ENCODE measurements at places on chromosomes 16 and 17.

GRCh38 chr17:62587554-62587953, 39.9 kb upstream of the MRC2 start:
- DNase-seq: no peak

DNA sequence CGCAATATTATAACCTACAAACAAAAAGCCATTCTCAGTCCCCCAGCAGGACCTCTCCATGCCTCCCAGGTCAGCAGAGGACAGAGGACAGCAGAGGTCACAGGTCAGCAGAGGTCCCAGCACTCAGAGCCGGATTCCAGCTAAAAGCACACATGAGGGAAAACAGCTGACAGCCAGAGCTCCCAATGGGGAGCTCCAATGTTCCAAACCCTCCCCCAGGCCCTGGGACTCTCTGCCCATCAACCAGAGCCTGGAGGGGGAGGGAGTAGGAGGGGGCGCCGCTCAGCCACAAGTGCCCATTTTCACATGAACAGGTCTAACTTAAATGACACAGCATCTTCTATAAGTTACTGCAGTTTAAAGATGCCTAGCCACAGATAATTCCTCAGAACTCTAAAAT, 77.5 kb downstream of the ANKRD11 start:
- DNase-seq: no peak

- peak; percentile 63 for DNase-seq
These were observed 3.9 kb upstream of the SLC12A3 start for GRCh38 chr16:56861092-56861610.

DNA sequence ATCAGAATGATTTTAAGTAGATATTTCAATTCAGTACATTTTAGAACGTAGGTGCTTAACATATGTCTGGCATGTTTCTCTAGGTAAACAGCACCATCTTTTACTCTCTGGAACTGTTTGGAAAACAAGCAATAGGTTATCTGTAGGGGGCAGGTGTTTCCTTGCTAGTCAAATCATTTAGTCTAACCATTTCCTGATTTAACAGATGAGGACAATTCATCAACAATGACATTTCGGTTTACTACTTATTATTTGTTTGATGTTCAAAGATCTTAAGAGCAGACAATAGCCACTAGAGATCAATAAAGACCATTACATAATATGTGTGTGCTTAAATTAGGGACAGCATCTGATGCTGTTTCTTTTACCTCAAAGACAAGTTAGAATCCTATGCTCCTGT, 173.1 kb downstream of the CEP112 start:
- no peak for DNase-seq

DNA sequence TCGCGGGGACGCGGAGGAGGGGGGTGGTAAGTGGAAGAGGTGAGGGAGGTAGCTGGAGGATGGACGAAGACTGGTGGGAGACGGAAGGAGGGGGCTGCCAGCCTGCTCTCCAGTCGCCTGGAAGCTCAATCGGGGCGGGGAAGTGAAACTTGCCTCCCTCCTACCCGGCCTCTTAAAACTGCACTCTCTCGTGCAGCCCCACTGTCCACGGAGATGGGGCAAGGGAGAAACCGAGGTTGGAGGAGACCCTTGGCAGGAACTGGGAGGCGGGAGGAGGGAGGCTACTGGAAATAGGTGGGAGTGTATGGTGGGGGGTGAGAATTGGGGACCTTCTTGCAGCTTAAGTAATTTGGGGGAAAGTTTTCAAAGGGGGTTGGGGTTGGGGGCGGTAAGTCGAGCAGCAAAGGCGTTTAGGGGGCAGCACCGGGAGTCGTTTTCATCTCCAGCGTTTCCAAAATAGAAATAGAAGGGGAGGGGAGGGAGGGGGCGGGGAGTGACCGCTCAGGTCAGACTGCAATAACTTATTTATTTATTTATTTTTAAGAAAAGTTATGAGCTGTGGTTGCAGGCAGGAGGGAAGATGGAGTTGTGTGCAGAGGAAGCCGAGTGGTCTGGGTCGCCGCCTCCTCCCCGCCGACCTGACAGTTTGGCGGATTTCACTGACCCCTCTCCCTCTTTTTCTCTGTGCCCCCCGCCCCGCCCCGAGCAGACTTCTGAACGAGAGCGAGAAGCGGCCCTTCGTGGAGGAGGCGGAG, 1.4 kb downstream of the SOX9 start:
- no peak for DNase-seq

DNA sequence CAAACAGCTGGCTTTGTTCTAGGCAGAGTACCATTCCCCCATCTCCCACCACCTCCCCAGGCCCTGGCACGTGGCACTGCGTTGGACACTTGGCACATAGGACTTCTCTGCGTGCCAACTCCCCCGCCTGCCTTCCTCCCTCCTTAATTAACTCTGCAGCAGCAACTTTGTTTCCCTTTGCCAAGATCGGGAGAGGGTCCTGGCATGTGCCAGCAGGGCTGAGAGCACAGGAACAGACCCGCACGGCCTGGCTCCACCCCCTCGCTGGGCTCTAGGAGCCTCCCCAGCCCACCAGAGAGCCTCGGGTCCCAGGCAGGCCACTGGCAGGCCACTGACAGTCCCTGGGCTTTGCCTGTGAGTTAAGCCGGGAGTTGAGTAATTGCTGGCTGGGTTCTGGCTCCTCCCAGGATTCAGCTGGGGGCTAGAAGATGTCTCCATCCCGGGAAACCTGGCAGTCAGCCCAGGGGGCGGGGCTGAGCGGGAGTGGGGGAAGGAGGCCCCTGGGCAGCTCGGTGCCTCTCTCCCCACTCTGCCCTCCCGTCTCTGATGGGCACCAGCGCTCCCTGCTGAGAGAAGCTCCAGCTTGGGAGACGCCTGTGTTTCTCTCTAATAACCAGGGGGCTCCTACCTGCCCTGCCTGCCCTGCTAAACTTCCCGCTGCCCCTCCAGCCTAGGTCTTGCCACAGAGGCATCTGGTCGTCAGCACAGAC, 224.0 kb upstream of the TNRC6C start:
- DNase-seq: no peak

GRCh38 chr16:72744076-72744793, 303.7 kb downstream of the ZFHX3 start:
- DNase-seq: no peak

DNA sequence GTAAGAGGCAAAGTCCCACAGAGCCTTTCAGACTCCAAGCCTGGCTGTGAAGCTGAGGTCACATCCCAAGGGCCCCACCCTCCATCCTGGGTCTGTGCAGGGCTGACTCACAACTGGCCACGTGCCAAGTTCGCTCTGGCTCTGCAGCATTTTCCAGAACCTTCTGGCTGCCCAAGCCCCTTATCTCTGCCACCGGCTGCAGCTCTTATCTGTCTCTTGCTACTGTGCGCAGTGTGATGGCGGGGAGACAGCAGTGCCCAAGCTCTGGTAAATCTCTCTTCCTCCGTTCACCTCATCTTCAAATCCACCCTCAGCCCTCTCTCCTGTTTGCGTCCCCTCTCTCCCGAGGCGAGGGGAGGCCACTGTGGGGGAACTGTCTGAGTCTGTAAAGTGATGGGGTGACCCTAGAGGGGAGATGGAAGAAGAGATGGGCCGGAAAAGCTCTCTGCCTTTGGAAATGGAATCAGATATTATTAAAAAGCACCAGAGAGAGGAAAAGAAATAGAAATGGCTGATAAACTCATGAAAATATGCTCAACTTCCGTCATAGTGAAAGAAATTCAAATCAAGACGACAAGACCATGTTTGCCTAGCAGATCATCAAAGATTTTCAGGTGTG, 162.7 kb upstream of the CDC42EP4 start:
- DNase-seq: no peak

DNA sequence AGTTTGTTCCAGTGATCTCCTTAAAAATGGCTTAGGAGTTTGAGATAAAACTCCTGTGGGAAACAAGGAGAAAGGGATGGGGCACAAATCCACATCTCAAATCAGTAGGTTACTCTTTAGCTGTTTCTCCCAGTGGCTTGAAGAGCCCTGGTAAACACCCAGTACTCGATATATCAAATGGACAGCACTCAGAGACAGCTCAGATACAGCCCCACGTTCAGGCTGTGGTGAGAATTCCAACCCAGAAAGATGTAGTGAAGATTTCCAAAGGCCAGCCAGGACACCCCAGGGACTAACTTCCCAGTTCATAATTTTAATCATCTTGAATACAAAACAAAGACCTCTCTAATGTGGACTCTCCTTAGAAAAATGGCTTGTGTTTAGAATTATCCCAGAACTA, 6.4 kb upstream of the VEZF1 start:
- DNase-seq: no peak

GRCh38 chr17:34169496-34169895, 85.6 kb upstream of the CCL2 start:
- DNase-seq: no peak

DNA sequence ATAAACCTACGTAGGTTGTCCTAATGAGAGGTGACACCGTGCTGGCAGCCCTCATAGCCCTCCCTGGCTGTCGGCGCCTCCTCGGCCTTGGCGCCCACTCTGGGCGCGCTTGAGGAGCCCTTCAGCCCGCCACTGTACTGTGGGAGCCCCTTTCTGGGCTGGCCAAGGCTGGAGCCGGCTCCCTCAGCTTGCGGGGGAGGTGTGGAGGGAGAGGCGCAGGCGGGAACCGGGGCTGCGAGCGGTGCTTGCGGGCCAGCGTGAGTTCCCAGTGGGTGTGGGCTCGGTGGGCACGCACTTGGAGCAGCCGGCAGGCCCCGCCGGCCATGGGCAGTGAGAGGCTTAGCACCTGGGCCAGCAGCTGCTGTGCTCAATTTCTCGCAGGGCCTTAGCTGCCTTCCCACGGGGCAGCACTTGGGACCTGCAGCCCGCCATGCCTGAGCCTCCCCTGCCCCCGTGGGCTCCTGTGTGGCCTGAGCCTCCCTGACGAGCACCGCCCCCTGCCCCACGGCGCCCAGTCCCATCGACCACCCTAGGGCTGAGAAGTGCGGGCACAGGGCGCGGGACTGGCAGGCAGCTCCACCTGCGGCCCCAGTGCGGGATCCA, 40.1 kb upstream of the AMZ2 start:
- no peak for DNase-seq

GRCh38 chr16:80627108-80627507, 86.3 kb downstream of the DYNLRB2 start:
- no peak for DNase-seq

GRCh38 chr16:54106057-54106456, 180.5 kb downstream of the IRX3 start:
- no peak for DNase-seq

GRCh38 chr16:31002862-31003341, 7.5 kb downstream of the STX1B start:
- DNase-seq: no peak

DNA sequence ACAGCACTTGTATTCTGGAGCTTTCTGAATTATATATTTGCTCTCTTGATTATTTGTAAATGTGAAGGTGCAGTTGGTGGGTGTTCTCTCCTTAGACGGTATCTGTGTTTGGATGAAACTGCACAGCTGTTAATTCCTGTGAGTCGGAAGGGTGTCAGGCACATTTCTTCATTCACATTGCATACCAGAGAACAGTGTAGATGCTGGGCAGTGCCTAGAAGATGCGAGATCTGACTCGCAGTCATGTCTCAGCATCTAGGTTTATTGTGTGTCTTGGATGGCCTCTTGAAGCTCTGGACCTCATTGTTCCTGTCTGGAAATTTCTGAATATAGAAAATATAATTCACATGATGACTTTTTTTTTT, 61.2 kb downstream of the CLEC16A start:
- DNase-seq: no peak

DNA sequence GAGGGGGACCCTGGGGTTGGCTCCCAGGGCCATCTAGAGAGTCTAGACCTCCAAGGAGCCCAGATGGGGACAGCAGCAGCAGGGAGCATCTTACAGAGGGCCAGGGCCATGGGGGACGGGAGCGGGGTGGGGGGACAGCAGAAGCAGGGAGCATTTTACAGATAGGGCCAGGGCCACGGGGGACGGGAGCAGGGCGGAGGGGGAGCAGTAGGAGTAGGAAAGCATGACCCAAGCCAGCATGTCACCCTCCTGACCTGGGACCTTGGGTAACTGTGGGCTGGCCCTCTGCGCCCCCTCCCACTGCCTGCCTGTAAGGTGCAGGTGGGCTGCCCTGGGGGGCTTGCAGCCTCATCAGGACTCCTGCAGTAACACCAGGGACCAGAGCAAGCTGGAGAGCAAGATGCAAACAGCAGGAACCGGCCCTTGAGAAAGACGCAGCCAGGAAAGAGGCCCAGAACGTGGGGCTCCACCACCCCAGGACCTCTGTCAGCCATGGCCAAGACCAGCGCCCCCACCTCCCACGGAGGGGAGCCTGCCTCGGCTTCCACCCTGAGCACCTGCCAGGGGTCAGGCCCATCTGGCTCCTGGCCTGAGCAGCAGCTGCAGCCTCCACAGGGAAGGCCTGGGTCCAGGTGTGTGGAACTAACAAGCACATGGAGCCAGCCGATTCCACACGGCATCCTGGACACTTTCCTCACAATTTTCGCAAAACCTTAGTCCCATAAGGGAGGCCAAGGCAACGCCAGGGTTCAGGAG, 2.4 kb downstream of the ZNF598 start:
- DNase-seq: no peak

- DNase-seq: no peak
These were observed 116.9 kb downstream of the PHKB start for GRCh38 chr16:47578033-47578432.

GRCh38 chr17:56824503-56824902, 9.2 kb downstream of the C17orf67 start:
- DNase-seq: no peak

DNA sequence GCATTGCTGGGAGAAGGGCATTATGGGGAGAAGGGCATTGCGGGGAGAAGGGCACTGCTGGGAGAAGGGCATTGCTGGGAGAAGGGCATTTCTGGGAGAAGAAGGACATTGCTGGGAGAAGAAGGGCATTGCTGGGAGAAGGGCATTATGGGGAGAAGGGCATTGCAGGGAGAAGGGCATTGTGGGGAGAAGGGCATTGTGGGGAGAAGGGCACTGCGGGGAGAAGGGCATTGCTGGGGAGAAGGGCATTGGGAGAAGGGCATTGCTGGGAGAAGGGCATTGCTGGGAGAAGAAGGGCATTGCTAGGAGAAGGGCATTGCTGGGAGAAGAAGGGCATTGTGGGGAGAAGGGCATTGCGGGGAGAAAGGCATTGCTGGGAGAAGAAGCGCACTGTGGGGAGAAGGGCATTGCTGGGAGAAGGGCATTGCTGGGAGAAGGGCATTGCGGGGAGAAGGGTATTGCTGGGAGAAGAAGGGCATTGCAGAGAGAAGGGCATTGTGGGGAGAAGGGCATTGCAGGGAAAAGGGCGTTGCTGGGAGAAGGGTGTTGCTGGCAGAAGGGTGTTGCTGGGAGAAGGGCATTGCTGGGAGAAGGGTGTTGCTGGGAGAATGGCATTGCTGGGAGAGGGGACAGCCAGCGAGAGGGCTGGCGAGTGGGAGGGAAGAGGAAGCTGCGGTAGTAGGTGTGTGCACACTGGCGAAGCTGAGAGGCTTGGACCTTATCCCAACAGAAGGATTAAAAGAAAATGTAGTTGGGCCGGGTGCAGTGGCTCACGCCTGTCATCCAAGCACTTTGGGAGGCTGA, 4.6 kb upstream of the PYDC1 start:
- no peak for DNase-seq

GRCh38 chr17:56592487-56593085, 913 bp upstream of the NOG start:
- no peak for DNase-seq

GRCh38 chr17:38455288-38455915, 27.1 kb downstream of the ARHGAP23 start:
- no peak for DNase-seq

All from GF-D8 (cell line).